ENCODE measurements at places on chromosomes 1 and 21.

DNA sequence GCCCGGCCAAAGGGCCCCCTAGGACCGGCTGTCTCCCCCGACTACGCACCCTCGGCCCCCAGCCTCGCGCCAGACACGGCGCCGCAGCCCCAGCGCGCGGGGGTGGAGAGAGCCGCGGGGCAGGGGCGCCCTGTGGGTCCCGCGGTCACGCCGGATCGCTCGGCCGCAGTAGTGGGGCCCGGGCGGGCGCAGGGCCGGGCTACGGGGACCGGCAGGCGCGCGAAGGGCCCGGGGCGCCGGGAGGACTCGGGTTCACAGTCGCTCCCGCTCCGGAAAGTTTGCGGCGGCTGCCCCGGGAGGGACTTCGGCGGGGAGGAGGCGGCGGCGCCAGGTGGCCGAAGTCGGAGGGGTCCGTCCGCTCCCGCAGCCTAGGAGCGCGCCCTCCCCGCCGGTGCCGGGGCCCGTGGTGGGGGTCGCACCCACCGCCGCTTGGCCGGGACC is 7.1 kb upstream of the ZNF669 start:
- no peak for DNase-seq

DNA sequence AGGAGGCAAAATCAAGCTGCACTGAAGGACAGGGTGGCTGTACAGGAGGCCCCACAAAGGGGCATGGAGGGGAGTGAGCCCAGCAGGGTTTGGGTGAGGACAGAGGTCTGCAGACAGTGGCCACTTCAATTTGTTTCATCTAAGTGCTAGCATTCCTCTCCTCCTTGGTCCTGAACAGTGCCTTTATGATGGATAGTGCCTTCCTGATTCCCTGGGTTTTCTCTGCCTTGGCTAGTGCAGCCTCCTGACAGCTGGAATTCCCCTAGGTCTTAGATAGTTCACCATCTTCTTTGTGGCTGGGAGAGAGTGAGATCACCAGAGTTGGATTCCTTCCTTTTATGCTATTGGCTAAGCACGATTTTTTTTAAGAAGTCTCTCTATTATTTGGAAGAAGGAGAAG is 3.8 kb upstream of the HPCAL4 start:
- DNase-seq: no peak

- no peak for DNase-seq
Observed at GRCh38 chr1:32759521-32759981, 57.0 kb upstream of the SYNC start.

DNA sequence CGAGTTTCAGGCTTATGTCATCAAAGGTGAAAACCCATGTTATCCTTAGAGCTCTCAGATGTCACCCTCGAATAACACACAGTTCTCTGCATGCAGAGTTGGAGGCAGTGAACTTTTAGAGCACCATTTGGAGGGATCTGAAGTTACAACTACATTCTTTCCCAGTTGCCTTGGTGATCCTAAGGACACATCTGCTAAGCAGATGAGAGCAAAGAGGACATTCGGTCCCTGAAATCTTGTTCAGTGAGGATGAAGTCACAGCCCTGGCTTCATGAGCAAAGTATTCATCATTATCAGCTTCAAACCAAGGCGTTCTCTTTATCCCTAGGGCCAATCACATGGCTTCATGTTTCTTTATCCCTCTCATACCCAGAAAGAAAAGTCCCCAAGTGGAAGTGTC is 23.1 kb upstream of the MCOLN2 start:
- no peak for DNase-seq

DNA sequence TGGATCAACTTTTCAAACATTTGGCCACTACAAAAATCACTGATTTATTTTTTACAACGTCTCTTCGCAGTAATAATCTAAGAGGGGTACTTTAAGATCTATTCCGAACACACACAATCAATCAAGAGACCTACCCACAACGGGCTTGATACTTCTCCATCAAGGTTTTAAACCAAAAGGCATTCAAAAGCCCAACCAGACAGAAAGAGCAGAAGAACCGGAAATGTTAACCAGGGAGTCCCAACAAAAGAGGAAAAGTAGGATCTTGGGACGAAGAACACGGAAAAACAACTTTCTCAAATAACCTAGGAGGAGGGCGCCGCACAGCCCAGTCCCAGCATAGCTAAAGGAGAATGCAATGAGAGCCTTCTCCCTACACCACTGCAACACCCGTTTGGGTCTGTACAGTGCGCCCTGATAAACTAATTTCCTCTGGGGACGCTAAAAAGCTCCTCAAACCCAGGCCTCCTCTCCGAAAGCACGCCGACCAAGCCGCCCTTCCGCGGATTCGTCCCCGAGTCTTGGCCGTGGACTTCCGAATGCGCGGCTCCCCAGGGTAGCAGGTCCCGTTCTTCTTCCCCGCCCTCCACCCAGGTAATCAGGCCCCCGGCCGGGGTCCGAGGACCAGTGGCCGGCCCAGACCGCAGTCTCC is 623 bp downstream of the RPL22 start:
- no peak for DNase-seq

- DNase-seq: no peak
Observed at GRCh38 chr21:40250514-40251294, 383.5 kb downstream of the PCP4 start.

GRCh38 chr1:93694819-93695218 is 13.2 kb upstream of the BCAR3 start:
- DNase-seq: no peak

DNA sequence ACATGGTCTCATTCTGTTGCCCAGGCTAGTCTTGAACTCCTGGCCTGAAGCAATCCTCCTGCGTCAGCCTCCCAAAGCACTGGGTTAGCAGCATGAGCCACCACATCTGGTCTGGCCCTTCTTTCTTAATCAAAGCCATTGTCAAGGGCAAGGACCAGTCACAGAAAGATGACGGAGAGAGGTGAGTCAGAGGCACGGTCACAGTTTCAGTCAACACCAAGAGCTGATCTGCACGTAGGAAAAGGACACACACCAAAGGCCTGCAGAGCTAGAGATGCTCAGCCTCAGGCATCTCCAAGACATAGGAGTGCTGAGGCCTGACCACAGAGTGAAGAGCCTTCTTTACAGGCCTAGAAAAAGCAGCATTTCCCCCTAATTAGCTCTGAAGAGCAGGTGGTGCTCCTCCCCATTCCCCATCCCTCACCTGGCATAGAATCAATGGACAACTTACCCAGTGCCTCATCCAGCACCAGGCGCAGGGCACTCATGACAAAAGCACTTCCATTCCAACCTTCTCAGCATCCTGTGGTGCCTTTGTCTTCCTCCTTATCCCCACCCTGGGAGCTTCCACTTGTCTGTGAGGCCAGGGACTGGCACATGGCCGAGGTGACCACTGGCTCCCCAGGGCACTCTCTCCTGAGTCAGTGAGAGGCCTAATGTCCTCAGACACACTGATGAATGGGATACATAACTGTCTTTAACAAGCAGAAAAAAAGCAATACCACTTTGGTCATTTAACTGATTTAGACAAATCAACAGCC is 139.8 kb downstream of the AJAP1 start:
- no peak for DNase-seq

GRCh38 chr1:19013826-19014548 is 57.5 kb upstream of the IFFO2 start:
- no peak for DNase-seq

GRCh38 chr1:31549809-31550620 is 26.3 kb upstream of the TINAGL1 start:
- no peak for DNase-seq

- no peak for DNase-seq
Observed at GRCh38 chr1:71393301-71393700, 312.5 kb upstream of the ZRANB2 start.

DNA sequence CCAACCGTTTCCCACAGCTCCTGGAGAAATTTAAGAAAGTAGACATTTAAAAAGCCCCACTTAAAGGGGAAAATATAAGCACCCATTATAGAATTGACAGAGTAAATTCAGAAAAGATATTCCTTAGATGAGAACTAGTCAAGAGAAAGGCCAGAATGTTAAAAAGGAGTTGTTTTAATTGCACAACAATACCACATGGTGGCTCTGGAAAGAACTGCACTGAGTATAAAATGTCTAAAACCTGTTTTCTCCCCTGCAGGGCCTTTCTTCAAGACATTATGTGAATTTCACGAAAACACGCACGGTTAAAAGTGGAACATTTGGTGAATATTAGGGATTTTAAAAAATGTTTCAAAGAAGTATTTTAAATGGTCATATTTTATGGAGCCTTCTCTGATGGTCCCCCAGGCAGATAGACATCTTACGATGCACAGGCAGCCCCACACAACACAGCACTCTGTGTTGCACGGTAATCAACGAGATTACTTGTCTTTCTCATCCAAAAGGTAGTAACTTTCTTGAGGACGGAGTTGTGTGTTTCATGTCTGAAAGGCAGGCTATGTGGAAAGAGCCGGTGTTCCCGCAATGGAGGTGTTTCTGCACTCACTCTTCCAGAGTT is 101.9 kb downstream of the PRRX1 start:
- no peak for DNase-seq

Measured in immature natural killer cell (primary cell).